NCI-H1092 treated with DMSO at 0.1 percent for 48 hours (cell line): ENCODE measurements at places on chromosomes 4 and X.

DNA sequence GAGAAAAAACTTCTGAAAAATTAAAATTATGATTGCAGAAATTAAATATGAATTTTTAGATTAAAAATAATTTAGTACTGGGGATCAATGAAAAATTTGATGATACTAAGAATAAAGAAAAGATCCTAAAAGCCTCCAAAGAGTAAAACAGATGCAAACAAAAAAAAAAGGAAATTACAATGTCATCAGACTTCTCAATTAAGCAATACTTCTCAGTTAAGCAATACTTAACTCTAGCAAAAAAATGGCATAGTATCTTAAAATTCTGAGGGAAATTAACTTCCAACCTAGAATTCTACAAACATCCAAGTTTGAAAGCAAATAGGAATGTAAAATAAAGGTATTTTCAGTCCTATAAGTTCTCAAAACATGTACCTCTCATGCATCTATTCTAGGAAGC lies 141.2 kb upstream of the INTU start:
- DNase-seq: no peak

GRCh38 chrX:47384502-47384901 lies 14.1 kb downstream of the ZNF157 start:
- DNase-seq: peak; percentile 84

DNA sequence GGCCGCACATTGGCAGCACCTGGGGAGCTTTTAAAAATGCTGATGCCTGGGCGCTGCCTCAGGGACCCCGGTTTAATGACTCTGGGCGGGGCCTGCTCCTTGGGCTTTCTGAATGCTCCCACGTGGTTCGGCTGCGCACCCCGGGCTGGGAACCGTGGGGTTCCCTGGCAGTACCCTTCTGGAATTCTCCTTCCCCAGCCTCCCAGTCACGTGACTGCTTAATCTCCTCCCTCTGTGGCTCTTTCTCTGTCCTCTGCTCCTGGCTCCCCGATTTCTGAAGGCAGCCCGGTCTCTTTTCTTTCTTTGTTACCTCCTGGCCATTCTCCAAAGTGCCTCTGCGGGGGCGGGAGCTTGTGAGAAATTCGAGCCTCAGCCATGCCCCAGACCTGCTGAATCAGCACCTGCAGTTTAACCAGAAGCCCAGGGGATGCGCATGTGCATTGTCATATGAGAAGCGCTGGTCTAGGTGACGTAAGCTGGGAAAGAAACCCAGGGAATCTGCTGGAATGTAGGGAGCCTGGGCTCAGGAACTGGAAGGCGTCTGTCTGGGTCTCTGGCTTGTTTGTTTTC lies 16.6 kb downstream of the CLCN4 start:
- DNase-seq: no peak

GRCh38 chr4:73989928-73990327 lies 1.9 kb upstream of the PPBP start:
- no peak for DNase-seq

GRCh38 chrX:109372291-109372690 lies 109.6 kb downstream of the GUCY2F start:
- DNase-seq: no peak

- DNase-seq: no peak
Observed at GRCh38 chr4:98447648-98448047, 186.5 kb downstream of the RAP1GDS1 start.

DNA sequence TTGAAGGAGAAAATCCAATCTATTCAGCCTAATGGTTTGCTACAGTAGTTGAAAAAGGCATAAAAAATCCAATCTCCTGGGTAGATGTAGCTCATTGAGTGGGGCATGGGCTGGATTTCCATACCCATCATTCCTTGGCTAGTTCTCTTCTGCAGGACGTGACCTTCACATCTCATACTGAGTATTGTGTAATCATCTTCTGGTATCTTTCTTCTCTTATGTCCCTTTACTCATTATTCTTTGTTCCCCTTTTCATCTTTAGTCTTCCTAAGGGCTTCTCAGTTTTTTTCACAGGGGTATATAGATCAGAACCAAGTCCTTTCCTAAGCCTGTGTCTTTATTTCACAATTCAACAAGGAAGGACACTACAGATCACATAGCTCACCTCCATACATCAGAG lies 727.6 kb upstream of the MAGEB2 start:
- DNase-seq: no peak

GRCh38 chrX:134908356-134908755 lies 82.4 kb upstream of the SMIM10 start:
- DNase-seq: no peak

DNA sequence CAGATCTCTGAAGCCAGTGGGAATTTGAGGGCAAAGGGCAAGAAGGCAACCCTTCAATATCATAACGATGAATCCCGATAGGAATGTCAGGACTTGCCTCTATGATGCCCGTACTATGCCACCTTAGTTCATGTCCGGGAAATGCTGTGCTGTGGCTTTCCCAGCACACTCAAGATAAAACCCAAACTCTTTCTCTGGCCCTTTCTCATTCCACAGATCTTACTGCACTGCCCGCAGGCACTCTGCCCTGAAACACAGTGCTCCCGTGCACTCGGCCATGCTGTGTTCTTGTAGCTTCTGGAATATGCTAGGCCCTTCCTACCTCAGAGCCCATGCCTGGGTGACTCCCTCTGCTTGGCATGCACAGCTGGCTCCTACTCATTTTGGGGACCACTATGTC lies 26.3 kb downstream of the SORCS2 start:
- DNase-seq: no peak

- DNase-seq: no peak
Observed at GRCh38 chrX:107630031-107630689, 1.9 kb downstream of the PRPS1 start.

GRCh38 chr4:3337811-3338210 lies 45.0 kb downstream of the RGS12 start:
- no peak for DNase-seq

- DNase-seq: no peak
Observed at GRCh38 chr4:181432335-181432734, 810.9 kb upstream of the TENM3 start.

GRCh38 chr4:38065176-38065575 lies 105.0 kb downstream of the PTTG2 start:
- no peak for DNase-seq

DNA sequence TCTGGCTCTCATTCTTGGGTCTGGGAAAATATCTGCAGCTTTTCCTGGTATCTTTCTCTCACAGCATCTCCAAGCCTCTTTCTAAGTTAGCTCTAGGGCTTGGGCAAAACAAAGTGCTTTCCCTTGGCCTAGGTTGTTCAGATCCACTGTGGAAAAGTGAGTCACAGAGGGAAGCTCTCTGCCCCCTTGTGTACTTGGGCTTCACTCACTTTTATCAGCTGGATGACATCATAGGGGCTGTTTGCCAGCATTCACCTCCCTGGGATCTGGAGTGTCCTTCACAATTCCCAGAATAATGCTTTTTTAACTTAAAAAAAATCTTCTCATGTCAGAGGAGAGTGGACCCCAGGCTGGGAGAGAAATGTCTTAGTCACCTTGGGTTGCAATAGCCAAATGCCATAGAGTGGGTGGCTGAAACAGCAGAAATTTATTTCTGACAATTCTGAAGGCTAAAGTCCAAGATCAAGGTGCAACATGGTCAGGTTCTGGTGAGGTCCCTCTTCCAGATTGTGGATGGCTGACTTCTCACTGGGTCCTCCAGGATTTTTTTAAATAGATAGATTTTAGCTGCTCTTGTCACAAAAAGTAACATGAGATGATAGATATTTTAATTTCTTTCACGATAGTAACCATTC lies 247.8 kb downstream of the SH2D1A start:
- no peak for DNase-seq

DNA sequence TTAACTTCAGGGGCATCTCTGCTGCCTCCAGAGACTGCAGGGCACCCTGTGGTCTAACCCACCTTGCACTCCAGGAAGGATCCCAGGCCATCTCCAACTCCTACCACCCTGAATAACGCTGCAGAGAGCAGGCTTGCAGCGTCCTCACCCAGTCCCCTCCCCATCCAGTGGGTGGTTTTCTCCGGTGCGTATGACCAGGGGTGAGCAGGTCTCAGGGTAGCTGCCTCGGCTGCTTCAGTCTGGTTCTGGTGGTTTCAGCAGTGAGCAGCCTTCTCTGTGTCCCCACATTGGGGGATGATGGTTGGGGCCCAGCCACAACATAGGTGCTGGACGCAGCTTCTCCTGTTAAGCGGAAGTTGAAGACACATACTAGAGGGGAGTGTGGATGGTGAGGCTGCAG lies 38.6 kb upstream of the SORCS2 start:
- DNase-seq: no peak

DNA sequence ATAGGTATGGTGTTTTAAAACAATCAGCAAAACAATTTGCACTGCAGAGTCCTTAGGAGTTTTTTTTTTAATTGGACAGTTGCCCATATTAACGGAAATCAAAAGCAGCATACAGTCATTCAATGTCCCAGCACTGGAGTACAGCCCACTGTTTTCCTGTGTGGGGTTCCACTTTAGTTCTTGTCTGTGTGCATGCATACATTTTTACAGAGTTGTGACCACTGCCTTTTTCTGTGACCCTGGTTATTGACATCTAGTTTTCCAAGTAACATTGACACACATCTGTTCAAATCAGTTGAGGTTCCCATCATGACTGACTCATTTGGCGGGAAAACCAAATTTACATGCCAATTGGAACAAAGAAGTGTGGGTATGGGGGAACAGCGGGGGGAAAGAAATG lies 83.3 kb downstream of the HPRT1 start:
- DNase-seq: no peak

- DNase-seq: no peak
Observed at GRCh38 chr4:155433636-155434360, 57.0 kb upstream of the MAP9 start.

- DNase-seq: peak; percentile 38
Observed at GRCh38 chr4:139728840-139729239, 63.2 kb downstream of the MGST2 start.

DNA sequence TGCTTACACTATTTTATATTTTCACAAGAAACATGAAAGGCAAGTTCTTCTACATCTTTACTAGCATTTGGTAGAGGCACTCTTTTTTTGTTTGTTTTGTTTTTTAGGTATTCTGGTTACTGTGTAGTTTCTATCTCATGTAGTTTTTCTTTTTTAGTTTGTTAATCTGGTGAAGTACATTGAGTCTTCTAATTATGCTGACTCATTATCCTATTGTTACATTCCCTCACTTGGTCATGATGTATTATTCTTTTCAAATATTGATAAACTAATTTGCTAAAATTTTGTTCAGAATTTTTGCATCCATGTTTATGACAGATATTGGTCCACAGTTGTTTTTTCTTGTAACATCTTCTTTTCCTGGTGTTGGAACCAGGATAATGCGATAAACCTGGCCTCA lies 4.7 kb downstream of the GK2 start:
- DNase-seq: no peak

GRCh38 chrX:124215786-124216185 lies 116.7 kb upstream of the TEX13D start:
- DNase-seq: no peak

- no peak for DNase-seq
Observed at GRCh38 chr4:38344929-38345328, 319.1 kb upstream of the KLF3 start.

DNA sequence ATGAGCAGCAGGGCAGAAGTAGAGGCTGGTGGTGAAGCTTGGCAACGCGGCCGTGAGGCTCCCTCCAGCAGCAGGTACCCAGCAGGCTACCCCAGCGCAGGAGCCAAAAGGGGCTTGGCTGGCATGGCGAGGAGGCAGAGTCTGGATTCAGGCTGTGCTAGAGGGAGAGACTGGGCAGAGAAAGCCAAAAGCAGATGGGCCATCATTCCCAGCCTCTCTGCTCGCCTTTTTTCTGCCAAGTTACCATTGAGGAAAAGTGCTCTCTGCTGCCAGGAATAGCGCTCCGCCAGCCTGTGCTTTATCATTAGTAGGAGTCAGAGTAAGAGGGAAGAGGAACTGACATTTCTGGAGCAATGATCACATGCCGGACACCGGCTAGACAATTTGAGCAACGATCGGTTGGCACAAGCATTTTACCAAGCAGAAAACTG lies 28.7 kb upstream of the MAP3K15 start:
- no peak for DNase-seq

DNA sequence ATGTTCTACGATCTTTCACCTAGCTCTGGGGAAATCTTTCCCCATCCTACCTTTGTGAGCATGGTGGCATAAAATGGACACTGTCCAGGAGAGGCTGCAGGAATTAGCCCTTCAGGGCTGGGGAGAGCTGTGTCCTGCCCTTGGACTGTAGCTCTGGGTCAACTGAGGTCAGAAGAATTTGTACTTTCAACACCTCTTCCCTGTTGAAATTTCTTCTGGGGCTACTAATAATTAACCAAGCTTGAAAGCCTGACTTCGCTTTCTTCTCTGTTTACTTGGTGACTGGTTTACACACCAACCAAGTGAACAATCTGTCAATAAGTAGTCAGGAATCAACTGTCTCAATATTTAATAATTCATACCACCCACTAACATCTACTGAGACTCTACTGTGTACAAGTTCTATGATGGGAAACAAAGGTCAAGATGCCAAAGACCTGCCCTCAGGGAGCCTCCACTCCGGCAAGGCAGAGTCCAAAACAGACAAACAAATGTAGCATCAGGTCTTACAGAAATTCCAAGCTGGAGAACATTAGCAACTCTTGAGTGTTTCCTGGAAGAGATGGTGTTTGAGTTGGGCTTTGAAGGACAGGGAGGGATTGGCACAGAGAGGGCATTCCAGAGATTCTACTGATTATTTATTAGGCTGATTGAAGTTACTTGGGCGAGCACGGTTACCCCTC lies 113.1 kb downstream of the ENPP6 start:
- no peak for DNase-seq

GRCh38 chrX:39808471-39808917 lies 289.3 kb downstream of the BCOR start:
- DNase-seq: no peak

DNA sequence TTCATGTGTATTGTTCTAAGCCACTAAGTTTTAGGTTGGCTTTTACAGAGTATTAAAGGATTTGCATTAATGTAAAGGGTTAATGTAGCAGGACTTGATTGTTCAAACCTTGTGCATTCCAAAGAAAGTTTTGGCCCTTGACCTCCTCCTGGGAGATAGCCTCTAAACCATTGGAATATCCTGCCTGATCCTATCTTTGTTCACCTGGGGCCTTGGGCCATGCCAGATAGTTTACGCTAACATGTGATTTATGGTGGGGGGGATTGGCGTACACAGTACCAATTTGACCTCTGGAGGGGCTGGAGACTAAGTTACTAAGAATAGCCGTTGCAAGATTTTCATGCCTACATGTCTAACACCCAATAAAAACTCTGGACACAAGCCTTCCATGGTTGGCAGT lies 1002.7 kb upstream of the PABPC4L start:
- DNase-seq: no peak

DNA sequence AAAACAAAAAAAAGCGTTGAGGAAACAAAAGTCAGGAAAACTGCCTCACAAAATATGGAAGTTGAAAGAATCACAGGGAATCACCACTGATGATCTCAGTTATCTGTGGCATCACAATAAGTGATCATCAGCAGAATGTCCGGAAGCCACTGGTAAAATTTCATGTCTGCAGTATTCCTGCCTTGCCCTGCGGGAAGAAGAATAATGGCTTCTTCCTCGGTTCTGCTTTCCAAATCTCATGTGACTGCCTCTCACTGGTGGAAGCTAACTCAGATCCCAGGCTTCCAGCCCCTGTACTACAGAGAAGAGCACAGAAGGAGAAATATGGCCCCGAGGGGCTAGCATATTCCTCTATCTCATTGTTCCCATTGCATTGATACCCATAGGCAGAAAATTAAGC lies 12.7 kb upstream of the ZNF330 start:
- no peak for DNase-seq

GRCh38 chr4:24770032-24770584 lies 25.3 kb upstream of the SOD3 start:
- DNase-seq: no peak

GRCh38 chrX:30085571-30085970 lies 129.8 kb upstream of the MAGEB2 start:
- no peak for DNase-seq

GRCh38 chrX:3577551-3577950 lies 135.9 kb downstream of the PRKX start:
- DNase-seq: no peak
